ENCODE measurements at places on chromosomes 6 and 20.
A peak's percentile ranks its signal among the peaks of the same experiment; 100 is the strongest.

- no peak for DNase-seq
These were observed 108.0 kb upstream of the MOCS1 start for GRCh38 chr6:40042232-40042631.

- no peak for DNase-seq
These were observed 2.4 kb upstream of the GPX5 start for GRCh38 chr6:28523241-28523622.

GRCh38 chr6:4682431-4683097 lies 93.6 kb upstream of the CDYL start:
- no peak for DNase-seq

DNA sequence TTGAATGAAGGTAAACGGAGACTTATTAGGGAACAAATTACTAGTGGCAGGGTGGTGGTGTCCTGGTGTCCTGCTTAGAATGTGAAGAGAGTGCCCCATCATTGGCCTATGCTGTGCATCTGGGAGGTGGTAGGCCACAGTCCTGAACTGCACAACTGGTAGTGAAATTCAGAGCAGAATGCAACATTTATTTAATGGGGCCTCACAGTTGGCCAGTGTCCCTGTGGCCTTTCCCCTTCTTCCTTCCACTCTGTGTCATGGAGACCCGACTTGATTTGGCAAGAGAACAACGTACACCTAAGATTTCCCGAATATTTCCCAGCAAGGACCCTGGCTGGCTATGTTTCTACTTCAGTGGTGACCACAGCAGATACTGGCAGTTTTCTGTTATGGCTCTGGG lies 206.9 kb downstream of the LRFN2 start:
- no peak for DNase-seq

DNA sequence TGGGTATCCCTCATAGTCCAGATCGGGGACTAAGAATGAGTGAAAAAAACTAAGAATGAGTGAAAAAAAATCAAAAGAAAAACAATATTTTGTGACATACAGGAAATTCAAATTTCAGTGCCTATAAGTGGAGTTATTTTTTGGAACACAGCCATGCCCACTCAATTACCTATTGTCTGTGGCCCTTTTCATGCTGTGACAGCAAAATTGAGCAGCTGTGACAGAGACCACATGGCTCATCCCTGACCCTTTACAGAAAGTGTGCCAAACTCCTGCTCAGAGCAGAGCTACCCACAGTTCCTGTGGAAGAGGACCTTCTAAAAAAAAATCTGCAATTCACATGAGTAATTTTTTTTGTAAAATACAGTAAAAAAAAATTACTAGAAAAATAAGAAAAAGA lies 1.4 kb downstream of the NCR2 start:
- no peak for DNase-seq

DNA sequence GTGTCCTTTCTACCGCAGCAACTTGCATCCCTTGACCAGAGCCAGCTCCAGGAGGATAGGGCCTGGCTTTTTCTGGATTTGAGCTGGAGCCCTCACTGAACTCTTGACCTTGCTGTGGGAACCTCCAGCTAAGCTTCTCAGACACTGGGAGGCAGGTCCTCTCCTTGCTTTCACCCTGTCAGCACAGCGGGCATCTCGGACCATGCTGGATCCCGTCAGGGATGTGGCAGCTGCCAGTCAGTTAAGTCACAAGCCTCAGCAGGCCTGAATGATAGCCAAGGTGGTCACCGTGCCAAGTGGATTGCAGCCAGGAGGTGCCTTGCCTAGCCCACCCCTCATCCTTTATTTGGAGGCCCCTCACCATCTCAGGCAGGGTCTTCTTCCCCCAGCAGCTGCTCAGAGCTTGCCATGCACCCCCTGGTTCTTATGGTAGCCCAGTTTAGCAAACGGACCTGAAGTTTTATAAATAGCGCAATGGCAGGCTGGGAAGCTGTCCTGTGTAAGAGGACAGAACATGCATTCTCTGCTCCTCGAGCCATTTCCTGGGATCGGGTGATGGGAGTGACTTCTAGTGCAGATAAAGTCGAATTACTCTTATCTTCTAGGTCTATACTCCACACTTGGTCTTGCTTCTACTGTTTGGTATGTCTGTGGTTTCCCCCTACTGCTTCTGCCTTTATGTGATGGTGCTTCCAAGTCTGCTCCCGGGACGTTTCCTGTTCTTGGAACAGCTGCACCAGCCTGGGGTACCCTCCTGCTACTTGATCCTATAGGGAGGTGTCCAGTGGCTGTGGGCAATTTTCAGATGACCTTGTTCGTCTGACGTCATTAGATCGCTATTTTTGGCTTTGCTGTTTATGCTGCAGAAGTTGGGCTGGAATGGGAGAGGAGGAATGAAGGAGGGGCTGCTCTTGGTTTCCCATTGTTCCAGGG lies 7.1 kb upstream of the MYLK2 start:
- DNase-seq, result peak; percentile 75

DNA sequence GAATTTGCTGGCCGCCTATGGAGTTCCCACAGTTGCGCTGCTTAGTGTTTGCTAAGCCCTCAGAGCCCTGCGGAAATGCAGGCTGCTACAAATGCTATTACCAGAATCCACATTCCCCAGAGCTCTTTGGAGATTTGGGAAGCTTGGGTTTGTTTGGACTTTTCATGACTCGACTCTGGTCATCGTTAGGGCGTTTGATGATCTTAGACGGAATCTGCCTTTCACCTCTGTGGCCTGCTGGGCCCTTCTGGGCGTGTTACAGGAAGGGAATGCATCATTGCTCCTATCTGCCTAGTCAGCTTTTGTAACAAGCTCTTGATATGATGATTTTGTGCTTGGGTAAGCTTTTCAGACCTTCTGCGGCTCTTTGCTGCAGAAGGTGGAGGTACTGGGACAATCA lies 50.8 kb downstream of the EYA2 start:
- no peak for DNase-seq
